Hippocampal formation (tissue), 2 donors: ENCODE measurements at places on chromosomes 12 and 14.

DNA sequence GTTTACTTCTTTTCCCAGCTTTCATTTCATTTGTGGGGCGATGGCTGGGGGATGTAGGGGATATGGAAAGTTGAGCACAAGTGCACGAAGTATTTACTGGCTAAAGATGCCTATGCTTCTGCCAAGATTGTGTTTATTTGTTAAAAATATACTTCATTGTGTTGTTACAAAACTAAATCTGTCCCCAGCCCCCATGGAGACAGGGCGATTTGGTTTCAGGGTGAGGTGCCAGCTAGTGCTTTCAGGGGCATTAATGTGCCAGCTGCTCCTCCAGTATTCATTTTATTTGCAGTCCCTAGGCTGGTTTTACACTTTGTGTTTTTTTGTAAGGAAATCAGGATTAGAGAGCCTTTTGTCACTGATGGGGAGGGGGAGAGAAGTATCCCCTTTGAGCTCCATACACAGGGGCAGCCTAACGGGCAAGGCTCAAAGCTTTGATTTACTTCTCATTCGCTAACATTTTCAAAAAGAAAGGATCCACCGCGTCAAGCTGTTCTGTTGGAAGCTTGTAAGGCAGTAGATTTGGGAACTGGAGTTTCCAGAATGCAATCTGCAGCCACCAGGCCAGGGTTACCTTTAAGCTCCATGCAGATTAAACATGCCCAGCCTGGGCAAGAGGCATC, 198.7 kb upstream of the PLEKHG7 start:
- DNase-seq: no peak

DNA sequence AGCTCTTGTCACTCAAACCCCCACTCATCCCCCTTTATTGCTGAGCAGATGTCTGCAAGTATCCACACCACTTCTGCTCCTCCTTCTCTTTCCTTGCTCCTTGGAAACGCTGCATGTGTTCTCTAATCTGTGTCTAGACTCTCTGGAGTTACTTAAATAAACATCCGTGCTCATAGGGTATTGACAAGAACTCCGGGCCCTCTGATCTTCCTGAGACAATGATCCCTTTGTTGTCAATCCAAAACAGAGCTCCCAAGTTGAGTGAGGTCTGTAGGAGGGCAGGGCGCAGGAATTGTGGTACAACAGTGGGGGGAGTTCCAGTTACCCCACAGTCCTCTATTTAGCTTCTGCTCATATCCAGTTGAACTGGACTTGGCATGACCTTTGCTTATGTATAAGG, 489.0 kb downstream of the SNAPC1 start:
- no peak for DNase-seq

DNA sequence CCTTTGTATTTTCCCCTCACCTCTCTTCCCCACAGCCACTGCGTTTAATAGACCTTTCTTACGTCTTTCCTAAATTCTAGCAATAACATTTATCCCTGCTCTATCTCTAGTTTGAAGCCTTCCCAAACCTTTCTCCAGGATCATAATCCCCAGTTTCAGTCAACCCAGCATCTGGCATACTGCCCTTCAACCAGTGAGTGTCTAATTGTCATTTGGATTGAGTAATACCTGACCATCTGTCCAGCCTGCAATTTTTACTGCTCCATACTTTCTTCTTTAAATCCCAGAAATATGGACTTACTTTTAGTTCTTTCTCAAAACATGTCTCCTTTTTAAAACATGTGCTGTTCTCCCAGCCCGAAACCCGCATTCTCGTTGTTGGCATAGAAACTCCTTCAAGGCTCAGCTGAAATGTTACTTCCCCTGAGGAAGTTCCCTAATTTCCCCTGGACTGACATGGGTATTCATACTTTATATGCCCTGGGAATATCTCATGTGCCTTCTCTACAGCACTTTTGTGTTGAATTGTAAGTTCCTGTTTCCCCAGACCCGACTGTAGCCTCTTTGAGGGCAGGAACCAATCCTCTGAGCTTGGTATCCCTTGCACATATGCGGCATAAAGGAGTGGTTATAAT, 65.1 kb upstream of the ETV6 start:
- DNase-seq: no peak

GRCh38 chr14:34522496-34522895, 17.0 kb downstream of the EAPP start:
- DNase-seq: no peak

GRCh38 chr12:20731274-20731673, 36.1 kb downstream of the SLCO1C1 start:
- DNase-seq: peak; percentile 1

GRCh38 chr14:20118795-20119194, 8.3 kb downstream of the OR4K17 start:
- no peak for DNase-seq

GRCh38 chr12:12722435-12723148, 5.4 kb downstream of the CDKN1B start:
- no peak for DNase-seq
